Activated naive CD4-positive, alpha-beta T cell treated with Interleukin-2 at 50 U/mL for 16 hours (primary cell): ENCODE measurements at places on chromosomes 6 and 20.

GRCh38 chr6:42777126-42777822 is 4.6 kb upstream of the BICRAL start:
- DNase-seq: no peak

GRCh38 chr6:45002390-45003105 is 325.6 kb upstream of the RUNX2 start:
- no peak for DNase-seq

GRCh38 chr6:47134476-47135189 is 92.5 kb upstream of the ADGRF1 start:
- DNase-seq: no peak

DNA sequence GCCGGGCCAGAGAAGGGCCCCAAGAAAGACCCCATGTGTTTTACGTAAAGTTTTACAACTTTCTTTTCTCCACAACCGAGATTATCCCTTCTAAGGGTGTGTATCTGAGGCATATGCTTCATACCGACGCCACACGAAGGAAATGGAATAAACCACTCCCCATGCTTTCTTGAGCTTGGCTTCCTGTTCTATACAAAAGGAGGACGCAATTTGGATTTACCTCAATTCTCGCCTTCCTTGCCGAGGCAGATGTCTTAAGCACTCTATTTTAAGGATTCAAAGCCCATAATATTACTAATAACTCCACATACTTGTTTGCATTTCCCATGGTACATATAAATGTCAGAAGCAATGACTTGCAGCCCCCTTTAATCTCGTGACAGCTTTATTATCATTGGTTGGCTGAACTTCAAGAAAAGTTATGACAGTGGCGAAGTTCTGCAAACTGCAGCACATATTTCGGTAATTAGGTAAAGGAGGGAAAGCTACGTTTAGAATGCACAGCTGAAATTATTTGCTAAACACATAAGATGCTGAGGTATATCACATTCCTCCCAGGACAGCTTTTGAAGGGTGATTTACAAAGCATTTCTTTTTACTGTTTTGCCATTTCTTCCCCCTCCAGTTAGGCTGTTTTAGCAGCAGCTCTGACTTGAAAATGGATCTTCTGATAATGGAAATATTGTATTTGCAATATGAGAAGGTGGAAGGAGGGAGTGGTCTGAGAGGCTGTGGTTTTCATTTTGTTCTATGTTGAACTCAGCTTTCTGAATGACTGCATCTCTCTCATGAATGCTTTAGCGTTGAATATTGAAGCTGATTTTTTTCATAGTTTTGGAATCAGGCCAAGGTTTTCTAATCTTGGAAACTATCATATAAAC is 330.5 kb downstream of the EPHA7 start:
- DNase-seq: no peak
